ENCODE measurements at places on chromosomes 2 and 18.

DNA sequence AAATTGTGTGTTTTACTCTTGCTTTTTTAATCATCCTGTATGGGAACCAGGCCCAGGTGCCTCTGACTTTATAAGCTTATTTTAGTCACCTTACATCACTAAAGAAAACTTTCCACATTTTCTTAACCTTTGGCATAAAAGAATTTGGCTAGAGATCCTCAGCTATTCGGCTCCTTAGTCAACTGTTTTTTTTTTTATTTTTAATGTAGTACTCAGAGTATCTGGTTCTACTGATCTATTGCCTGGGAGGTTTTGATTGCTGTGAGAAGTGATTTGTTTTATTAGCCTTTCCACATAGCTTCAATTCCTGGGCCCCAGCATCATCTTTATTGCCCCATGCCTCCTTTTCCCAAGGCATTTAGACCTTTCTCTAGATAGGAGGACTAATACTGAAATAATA, 121.0 kb downstream of the MYO1B start:
- no peak for DNase-seq

GRCh38 chr2:134675314-134675713, 43.5 kb downstream of the TMEM163 start:
- no peak for DNase-seq

DNA sequence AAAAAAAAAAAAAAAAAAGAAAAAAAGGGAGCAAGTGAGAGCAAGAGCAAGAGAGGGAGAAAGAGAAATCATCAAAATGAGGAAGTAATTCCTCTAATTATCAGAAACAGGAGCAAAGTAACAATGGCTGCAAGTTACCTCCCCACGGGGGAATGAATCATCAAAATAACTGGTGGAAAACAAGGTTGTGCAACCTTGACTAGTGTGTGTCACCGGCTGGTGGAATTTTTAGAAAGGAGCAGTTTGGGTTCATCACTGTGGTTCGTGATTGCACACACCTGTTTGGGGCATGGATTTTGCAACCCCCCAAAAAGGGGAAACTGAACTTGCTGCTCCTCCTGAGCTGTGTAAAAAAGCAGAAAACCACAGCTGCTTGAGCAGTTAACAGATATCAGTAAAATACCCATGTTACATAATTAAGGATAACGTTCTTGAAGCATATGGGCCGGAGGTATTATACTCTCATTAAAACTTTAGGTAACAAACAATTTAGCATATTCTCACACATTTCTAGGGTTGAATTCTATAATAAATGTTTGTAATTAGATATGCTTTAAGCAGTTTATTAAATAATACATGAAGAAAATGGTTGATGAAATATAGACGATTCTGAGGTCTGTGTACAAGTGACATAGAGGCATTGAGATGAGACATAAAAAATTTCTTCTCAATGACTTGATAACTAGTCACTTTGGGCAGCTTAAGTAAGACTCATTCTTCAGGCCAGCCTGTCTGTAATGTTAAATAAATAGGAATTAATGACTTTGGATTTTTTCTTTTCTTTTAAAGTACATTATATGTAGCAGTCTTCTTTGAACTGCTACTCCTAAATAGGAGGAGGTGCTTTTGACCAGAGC, 184.2 kb upstream of the ZEB2 start:
- no peak for DNase-seq

DNA sequence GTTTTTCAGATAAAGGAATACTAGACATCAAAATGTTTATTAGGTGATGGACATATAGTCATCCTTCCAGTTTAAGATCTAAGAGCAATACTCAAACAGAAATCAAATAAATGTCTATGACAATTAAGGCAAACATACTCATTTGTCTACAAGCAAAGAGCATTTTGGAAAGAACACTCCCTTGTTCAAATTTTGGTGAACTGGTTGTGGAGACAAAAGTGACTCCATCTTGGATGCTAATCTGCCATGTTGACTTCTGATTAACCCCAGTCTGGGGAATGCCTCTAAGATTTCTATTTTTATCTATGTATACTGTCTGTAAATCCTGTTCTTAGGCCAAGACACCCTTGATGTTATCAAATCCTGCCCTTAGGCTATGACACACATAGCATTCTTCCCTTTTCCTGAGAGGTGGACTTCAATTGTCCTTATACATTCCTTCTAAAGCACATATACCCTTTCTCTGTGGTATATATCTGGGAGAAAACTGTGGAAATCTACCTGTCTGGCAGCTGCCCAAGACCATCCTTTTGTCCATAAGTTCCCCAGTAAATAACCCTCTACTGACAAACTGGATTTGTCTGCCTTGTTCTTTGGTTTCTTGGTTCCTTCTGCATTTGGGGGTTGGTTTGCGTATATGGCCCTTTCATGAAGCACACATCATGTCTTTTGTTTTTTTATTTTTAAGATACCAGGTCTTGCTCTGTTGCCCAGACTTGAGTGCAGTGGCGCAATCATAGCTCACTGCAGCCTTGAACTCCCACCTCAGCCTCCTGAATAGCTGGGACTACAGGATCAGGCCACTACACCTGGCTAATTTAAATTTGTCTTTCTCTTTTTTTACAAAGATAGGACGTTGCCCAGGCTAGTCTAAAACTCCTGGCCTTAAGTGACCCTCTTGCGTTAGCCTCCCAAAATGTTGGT, 12.5 kb upstream of the PLEKHM3 start:
- no peak for DNase-seq

DNA sequence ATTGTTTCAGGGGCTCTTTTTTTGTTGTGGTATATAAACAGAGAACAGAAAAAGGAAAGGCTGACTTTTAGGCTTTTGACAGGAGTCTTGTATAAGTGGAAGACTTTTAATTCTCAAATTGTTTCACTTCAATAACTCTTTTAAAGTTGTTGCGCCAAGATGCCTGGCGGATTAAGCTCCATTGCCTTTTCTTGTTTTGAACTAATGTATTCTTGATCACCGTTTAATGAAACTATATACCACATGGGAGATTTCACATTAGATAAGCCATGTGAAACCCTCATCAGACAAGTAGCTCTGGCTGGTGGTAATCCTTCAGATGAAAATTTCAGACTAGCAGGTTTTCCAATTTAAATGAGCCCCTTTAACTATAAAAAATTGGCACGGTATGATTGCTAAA, 257.4 kb downstream of the CCDC178 start:
- DNase-seq: no peak

GRCh38 chr2:236446521-236446920, 123.1 kb upstream of the ACKR3 start:
- DNase-seq: no peak

DNA sequence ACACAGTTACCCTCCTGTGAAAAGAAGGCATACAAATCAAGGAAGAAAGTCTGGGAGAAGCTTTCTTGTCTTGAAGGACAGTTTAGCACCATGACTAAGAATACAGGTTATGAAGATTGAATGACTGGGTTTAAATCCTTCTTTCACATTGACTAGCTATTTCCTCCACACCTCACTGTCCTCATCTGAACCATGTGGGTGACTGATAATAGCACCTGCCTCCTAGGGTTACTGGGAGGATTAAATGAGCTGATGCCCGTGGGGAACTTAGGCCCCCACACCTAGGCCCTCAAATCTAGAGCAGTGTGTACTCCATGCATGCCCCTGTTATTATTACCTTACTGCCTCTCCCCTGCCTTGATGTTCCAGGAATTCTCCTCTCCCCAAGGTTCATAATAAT, 202.9 kb downstream of the FBXO15 start:
- no peak for DNase-seq

- DNase-seq: no peak
Observed at GRCh38 chr2:182496596-182496995, 69.8 kb upstream of the PDE1A start.

GRCh38 chr2:134218930-134219658, 34.8 kb upstream of the MGAT5 start:
- no peak for DNase-seq

GRCh38 chr18:78561757-78562510, 417.7 kb upstream of the SALL3 start:
- no peak for DNase-seq

DNA sequence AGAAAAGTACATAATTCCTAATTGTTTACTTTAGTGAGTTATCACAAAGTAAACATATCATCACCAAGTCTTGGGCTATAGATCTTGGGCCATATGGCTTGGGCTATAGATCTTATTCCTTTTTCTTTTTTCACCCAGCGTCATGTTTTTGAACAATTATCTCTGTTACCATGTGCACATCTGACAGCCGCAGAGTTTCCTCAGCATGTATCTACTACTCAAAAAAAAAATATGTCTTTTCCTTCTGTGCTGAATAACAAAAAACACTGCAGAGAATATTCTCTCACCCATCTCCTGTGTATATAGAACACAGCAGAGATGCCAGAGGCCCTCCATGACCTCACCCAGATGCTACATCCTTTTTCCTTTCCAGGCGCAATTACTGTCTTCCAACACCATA, 76.2 kb upstream of the MYO3B start:
- no peak for DNase-seq

DNA sequence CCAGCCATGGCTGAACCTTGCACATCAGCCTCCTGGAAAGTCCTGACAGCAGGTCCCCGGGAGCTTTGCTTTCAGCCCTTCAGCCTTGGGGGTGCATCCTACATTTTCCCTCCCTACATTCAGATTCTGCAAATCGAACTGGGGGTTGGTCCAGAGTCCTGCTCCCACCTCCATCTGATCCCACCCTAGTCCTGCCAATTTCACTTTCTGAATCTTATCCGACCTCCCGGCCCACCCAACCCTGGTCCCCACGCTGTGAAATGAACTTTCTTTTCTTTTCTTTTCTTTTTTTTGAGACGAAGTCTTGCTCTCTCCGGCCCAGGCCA, 47.8 kb upstream of the ODC1 start:
- no peak for DNase-seq

DNA sequence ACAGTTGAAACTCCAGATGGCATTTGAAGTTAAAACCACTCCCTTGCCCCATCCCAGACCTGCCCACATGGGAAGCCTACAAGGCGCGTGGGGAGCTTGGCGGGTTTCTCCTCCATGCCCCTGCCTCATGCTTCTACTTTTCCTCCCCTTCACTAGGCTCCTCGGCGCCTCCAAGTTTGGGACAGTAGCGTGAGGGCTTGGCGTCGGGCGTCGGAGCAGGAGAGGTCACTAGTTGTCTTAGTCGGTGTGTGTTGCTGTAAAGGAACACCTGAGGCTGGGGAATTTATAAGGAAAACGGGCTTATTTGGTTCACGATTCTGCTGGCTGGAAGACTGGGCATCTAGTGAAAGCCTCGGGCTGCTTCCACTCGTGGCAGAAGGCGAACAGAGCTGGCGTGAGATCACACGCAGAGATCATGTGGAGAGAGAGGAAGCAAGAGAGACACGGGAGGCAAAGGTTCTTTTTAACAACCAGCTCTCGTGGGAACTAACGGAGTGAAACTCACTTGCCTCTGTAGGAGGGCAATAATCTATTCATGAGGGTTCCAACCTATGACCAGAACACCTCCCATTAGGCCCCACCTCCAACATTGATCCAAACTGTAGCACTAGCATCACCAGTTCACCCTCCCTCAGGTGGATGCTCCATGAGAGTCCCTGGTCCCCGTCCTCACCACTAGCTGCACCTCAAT, 25.3 kb downstream of the ITM2C start:
- no peak for DNase-seq

DNA sequence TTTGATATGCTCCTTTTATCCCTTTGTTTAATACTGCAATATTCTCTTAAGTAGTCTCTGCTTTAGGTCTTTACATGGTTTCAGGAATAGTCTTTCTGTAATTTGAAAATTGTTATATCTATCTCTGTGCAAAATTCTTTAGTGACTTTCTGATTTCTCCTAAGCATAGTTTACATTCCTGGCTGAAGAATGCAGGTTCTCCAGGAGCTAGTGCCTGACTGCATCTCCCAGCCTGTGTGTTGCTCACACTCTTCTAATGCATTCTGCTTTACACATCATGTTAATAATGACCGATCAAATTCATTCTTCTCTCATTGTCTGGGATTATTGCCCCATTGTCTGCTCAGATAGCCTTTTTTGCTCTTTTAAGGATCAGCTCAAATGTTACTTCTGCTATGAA, 1349.2 kb downstream of the DSC3 start:
- DNase-seq: no peak

GRCh38 chr2:136112317-136113208, 5.4 kb downstream of the CXCR4 start:
- no peak for DNase-seq

GRCh38 chr2:13052547-13052946, 335.8 kb downstream of the TRIB2 start:
- DNase-seq: no peak

DNA sequence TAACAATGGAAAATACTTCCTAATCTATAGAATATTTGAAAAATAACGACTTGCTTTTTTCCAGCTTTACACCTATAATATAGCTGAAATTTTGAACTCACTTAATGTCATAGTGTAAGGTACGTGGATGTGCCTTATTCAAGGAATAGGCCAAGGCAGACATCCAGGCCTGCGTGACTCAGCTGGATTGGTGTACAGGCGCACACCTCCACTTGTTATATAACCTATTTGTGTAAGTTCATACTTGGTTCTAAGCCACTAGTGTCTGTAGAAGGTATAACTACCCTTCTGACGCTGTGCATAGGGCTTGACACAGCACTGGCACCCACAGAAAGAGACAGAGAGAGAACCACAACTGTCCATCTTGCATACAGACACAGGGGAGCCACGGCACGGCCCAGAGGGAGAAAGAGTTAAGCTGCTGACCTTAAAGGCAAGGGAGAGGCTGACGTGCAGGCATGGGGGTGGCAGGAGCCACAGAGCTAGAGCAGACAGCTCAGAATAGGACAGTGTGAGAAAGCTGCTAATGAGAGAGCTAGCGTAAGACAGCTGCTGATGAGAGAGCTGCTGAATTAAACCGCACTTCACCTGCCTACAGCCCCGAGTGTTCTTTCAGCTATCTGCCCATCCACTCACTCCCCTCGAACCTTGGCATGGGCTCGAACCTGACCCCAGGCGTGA, 16.1 kb downstream of the CCDC178 start:
- DNase-seq: no peak

DNA sequence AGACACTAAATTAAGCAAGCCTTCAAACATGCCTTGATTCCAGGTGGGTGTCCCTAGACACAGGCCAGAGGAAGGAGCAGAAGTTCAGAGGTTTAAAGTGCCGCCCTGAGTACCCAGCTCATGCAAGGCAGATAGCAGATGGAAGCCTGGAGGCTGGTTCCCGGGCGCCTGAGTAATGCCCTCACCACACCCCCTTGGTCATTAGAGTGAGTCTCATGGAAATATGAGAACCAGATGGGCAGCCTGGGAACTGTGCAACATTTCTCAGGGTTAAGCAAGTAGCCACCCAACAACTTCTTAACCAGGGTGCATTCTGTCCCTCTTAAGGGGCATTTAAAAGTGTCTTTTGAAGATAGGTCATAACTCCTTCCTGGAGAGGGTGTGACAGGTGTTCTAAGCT, 44.1 kb downstream of the TGFA start:
- no peak for DNase-seq
